Psoas muscle (tissue), 8 donors: ENCODE measurements at places on chromosomes 3 and 15. TPM values are rescaled to one million over a fixed set of nuclear protein-coding genes. Genes with fewer than 3 reads are reported as not detected.

The TMC3 gene
- polyA plus RNA-seq, result not detected

The TGM4 gene
- not detected for polyA plus RNA-seq

The MAP4 gene
- polyA plus RNA-seq, result 85.5 TPM

The C3orf22 gene
- polyA plus RNA-seq, result not detected

The ILDR1 gene
- not detected for polyA plus RNA-seq

The LOXL1 gene
- 4.3 TPM for polyA plus RNA-seq

The TM6SF1 gene
- polyA plus RNA-seq, result 17.5 TPM

DNA sequence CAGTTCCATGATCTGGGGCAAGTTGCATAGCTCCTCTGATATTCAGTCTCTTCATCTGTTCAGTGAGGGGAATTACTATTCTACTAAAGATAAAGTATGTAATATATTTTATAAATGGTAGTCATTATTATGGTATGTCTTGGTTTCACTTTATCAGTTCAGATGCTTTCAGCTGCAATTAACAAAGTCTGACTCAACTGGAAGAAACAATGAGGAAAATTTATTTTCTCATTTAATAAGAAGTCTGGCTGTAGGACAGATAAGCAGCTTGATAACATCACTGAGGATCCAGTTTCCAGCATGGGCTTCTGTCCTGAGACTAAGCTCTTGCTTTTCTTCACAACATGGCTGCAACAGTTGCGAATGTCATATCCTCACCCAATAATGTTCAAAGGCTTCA is 354.3 kb upstream of the TRIM42 start:
- DNase-seq, result no peak

DNA sequence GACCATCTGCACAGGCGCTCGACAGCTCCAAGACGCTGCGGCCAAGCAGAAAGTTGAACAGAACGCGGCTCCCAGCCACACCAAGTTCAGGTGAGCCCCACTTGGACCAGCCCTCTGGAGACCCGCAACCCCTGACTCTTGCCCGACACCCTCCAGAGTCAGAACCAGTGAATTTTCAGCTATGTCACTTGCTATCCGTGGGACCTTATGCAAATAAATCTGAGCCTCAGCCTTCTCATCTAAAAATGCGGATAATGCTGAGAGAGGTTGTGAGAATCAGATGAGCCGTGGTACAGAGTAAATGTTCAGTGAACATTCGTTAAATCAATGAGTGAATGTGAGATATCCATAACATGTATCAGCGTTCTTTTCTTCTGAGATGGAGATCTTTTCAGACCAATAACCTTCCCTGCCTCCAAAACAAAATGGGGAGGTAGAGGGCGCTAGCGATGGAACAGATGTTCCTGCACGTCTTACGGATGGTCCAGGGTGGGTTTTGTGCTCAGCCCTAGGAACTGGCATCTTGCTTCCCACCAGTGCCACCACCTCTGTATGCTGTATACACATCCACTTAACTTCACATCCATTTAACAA is 524 bp downstream of the MRPS11 start:
- no peak for DNase-seq

- no peak for DNase-seq
Measured at GRCh38 chr3:100087198-100087597, 27.1 kb downstream of the FILIP1L start.

- no peak for DNase-seq
Measured at GRCh38 chr3:3801494-3801841, 2.2 kb downstream of the LRRN1 start.

DNA sequence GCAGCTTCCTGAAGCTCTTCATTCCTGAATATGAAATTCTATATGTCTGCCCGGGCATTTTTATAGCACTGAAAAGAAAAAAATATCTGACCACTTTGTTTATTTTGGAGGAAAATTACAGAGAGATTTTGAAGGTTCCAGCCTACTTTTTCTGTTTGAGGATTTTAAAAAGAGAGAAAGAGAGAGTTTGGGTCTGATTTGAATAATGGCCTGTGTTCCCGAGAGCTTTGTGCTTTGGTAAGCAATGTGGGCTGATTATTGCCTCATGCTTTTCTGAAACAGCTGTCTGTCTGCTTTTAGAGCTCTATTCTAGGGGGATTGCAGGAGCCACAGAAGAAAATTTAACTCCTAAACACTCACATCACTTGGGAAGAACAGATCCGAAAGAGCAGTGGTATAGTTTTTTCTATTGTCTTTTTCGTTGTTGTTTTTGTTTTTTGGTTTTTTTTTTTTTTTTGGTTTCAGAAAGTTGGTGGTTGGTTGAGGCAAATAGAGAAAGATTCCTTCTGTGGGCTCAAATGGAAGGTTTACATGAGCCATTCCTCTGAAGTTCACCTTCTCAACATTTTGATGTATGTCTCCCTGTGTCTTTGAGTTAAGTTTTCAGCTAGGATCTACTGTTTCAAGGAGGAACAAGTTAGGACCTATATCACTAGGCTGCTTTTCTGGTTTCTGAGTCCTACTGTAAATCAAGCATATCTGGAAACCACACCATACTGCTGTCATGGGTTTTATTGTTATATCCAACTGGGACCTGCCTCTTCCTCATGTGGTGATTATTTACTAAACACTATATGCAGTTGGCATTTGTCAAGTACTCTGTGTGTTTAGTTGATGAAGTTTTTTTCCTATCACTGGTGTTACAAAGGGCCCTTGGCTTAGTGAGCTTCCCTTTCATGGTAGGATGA is 178.9 kb downstream of the KCNMB2 start:
- no peak for DNase-seq

DNA sequence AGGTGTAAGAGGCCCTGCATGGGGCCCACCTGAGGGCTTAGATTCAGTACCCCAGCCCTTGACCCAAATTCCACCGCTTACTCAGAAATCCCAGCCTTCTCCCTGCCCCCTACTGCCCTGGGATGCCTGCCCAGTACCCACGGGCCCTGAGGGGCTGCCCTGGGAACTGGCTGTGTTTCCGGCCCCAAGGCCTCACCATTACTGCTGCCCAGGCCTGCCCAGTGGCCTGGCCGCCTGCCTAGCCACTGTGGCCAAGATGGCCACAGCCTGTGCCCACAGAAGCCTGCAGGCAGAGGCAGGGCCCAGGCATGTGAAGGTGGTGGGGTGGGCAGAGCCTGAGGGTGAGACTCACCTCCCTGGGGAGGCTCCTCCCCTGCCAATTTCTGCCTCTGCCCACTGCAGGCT is 6.1 kb upstream of the PRKCD start:
- DNase-seq, result no peak

GRCh38 chr3:197737319-197737649 is 580 bp upstream of the RUBCN start:
- no peak for DNase-seq

DNA sequence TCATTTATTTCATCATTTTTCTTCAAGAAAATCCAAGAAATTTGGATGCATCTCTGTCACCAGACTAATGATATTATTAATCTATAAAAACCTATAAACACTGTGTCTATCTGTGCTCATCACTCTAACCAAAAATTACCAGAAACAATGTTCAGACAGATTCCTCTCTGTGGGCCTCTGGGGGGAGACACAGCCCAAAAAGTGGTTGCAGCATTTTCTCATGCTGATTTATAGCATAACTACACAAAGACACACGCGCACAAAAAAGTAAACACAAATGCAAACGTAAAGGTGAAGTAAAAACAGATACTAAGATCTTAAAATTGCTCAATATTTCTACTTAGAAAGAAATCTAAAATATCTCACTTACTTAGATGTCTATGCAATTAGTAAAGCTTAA is 976.0 kb downstream of the GBE1 start:
- no peak for DNase-seq

DNA sequence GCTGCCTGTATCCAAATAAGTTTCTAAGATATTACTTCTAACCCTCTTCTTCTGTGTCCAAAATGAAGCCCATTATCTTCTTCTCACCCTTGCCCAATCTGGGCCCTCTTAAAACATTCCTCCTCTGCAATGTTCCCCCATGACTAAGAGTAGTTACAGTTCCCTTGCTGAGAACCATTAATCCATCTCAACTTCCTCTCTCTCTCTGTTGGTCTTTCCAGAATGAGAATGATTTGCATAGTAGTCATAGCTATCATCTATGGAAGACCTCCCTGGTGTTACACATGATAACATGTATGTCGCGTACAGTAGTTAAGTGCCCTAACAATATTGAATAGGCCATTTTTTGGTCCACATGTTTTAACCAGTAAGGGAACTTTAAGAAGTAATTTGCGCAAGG is 177.9 kb downstream of the ANXA2 start:
- DNase-seq, result no peak

DNA sequence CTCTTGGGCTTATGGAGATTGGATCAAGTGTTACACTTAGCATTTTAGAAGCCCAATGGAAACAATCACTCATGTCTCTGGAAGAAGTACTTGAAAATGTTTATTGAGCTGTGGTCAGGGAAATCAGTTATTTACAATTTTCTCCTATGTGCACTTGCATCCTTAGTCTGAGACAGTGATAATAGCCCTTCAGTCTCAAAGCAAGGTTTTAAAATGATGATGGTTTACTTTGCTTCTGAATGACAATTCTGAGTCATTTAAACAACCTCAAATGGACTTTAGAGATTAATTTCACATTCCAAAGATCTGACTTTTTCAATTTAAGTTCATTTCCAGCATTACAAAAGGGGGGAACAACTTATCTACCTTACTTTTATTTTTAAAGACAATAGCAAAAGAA is 20.1 kb downstream of the TIPARP start:
- no peak for DNase-seq

DNA sequence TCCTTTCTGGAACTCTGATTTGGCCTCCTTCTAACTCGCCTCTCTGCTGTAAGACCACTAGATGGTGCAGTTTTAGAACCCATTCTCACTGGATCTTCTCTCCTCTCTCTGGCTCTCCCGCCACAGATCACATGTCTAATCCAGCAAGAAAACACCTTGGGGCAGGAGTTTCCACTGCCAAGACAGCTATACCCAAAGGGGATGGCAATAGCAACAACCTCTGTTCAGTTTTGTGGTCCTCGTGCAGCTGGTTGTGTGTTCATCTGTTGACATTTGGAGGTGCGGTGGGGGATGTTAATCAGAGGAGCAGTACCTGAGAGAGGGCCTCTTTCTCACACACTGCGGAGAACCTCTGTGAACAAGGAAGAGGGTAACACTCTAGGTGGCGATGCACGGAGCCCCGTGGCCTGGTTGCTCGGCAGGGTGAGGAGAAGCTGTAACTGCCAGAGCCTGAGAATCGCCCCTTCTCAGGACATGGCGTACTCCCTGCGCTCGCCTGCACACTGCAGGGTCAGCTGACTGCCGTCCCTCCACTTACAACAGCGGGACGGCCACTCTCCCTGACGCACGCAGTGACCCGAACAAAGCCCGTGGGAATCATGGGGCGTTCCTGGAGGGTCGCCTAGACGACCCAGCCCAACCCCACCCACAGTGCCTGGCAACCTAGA is at the start of gene TEX55:
TEX55 (plus strand) TSS at position 666 of the 668 bp plus-strand sequence. CDS start 25 bp downstream, outside the sequence.
- no peak for DNase-seq

- DNase-seq, result no peak
Measured at GRCh38 chr3:40908612-40909011, 290.7 kb upstream of the CTNNB1 start.

DNA sequence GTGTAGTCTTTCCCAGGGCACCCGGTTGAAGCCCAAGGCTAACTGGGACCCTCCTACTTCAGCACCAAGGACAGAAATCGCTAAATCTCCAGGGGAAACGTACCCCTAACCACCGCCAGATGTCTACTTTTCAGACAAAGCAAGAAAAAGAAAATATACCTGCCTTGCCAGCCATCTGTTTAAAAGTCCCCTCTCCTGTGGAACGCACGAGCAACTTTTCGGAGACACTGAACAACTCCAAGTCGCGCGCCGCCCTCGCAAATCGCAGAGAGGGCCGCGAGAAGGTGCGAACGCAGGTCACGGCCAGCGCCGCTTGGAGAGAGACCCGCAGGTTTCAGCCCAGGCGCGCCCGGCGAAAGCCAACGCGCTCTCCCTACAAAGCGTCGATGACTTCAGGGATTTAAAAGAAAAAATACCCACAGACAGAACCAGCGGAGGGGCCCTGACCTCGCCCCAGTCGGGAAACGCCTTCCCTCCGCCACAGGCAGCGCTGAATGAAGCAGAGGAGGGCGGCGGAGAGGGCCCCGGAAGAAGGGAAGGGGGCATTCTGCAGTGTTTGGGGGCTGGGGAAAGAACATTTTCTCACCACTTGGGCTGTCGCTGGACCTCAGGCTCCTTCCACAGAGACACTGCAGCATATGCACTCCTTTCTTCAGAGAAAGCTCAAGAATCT is 213.1 kb downstream of the FGF12 start:
- DNase-seq, result no peak

DNA sequence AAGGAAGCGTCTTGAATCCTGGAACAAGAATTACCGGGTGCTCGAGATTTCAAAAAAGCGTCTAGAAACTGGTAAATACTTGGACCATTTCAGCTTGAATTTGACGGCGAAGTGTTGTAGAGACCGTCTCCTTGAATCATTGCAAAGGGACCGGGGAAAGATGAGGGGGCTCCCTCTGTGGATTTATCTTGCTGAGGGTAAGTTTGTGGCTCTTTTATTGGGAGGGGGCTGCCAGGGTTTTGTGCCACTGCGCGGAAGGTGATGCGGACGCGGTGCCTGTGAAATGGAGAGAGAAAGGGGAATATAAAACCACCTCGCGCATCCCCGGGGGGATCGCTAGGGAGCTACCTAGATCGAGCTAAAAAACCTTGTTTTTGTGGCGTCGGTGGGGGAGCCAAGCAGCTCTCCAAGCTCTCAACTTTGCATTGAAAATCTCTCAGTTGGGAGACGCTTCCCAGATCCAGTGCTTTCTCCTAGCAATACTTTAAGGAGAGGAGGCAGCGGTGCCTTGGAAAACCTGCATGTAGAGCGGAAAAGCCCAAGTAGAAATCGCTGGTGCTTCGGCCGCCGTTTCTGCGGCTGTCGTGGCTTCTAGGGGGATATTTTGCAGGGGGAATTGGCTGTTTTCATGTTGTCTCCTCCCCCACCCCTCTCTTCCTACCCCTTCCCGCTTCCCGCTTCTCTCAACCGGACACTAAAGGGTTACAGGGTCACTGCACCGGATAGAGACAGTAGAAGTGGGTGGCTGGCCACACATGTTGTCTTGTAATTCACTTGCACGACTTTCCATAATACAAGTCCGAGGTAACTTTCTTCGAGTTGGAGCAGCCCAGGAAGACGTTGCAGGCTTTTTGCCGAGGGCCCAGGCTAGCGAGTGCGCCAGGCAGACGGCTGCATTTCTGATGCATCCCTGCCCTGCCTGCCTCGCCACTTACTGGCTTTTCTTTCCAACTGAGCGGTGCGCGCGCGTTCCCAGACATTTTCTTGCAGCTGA is 187.6 kb downstream of the NLGN1 start:
- peak; percentile 17 for DNase-seq

GRCh38 chr15:66621491-66622467 is 56.0 kb upstream of the LCTL start:
- DNase-seq, result no peak
